Peyer's patch (tissue), 4 donors: ENCODE measurements at places on chromosomes 2 and 18. TPM values are rescaled to one million over a fixed set of nuclear protein-coding genes. Genes with fewer than 3 reads are reported as not detected.

GRCh38 chr2:97858442-97858841 lies 137.3 kb downstream of the TMEM131 start:
- H3K4me3 ChIP-seq = no peak overlapping the region
- no peak for DNase-seq
- no peaks in the 10 kb centered on the region for H3K4me1 ChIP-seq
- no peaks in the 10 kb centered on the region for H3K27me3 ChIP-seq
- H3K27ac ChIP-seq = no peak overlapping the region
- H3K36me3 ChIP-seq = peaks cover 11% of the 10 kb centered on the region

DNA sequence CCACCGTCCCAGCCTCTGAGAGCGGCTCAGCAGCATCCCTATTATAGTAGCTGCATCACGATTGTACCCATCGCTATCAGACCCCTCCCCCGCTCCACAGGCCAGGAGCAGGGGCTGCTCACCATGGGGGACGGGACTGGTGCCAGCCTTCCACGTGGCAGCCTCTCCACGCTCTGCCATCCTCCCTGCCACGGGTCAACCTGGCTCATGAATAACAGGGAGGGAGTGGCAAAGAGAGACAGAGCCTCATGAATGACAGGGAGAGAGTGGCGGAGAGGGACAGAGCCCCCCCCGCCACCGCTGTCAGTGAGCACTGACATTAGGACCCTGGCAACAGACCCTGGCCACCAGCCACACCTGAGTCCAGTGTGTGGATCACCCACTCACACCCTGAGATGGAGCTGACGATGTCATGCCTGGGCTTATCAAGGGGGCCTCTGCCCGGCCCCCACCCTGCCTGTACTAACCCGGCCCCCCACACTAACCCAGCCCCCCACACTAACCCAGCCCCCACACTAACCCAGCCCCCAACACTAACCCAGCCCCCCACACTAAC lies 16.9 kb downstream of the CROCC2 start:
- H3K27me3 ChIP-seq = no peaks in the 10 kb centered on the region
- no peaks in the 10 kb centered on the region for H3K4me1 ChIP-seq
- peak; percentile 38 for DNase-seq

The IL36A gene
- not detected for total RNA-seq

The TUBA4B gene
- total RNA-seq = not detected

DNA sequence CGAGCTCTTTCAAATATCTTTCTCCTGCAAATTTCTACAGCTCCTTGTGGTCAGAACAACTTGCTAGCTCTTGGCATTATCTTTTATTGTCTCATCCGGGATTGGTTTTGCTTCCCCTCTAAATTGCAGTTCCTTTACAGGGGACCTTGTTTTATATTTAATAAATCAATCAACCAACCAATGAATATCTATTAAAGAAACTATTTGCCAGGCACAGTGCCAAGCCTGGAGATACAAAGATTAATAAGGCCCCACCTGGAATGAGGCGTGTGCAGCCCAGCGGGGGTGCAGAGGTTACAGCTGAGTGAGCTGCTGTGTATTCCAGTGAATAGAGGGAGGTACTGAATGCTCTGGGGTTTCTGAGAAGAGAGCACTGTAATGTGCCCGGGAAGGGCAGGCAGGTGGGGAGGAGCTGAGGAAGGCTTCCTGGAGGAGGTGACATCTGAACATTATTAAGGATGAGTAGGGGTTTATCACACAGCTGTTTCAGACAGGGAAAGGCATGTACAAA lies 51.8 kb downstream of the LIPG start:
- DNase-seq = peak; percentile 79
- no peaks in the 10 kb centered on the region for H3K27me3 ChIP-seq
- H3K4me1 ChIP-seq = no peaks in the 10 kb centered on the region
- H3K36me3 ChIP-seq = no peaks in the 10 kb centered on the region
- H3K27ac ChIP-seq = peak overlapping the region; percentile 53
- no peak overlapping the region for H3K4me3 ChIP-seq

GRCh38 chr2:86050301-86050700 lies 55.4 kb downstream of the POLR1A start:
- H3K27me3 ChIP-seq = no peaks in the 10 kb centered on the region
- H3K4me1 ChIP-seq = no peaks in the 10 kb centered on the region
- H3K27ac ChIP-seq = no peak overlapping the region
- H3K36me3 ChIP-seq = peaks cover 68% of the 10 kb centered on the region
- DNase-seq = no peak
- no peak overlapping the region for H3K4me3 ChIP-seq

DNA sequence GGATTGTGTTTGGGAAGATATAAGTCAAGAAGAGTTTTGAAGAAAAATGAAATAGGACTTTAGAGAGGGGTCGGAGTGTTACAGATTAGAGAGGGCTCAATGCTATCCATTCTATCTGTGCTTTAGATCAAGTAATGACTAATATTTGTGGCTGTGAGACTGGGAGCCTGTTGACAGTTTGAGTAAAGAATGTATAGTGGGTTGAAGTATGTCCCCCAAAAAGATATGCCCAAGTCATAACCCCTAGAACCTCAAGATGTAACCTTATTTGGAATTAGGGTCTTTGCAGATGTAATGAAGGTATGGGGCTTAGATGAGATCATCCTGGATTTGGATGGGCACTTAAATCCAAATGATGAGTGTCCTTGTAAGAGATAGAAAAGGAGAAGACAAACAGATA lies 55.3 kb upstream of the SERPINE2 start:
- H3K27ac ChIP-seq = no peak overlapping the region
- no peaks in the 10 kb centered on the region for H3K36me3 ChIP-seq
- H3K27me3 ChIP-seq = no peaks in the 10 kb centered on the region

DNA sequence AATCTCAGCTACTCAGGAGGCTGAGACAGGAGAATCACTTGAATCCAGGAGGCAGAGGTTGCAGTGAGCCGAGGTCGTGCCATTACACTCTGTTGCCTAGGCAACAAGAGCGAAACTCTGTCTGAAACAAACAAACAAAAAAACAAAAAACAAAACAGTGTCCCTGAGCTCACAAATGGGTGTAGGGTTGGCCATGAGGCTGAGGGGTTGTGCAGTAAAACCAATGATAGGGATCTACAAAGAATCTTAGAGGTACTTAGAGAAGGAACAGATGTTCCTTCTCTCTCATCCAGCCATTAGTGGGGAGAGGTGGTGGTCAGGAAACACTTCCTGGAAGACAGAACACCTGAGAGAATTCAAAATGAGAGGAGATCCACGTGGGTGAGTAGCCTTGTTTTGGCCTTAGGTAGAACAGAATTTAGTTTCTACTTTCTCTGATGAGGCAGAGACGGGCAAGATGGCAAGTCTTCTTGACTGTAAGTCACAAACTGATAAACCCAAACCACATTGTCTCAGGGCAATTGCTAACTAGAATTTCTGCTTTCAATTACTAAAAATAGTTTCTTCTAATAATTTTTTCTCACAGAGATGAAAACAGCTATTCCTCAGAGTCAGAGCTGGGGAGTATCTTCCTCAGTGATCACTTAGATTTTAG lies 61.5 kb upstream of the PPM1B start:
- H3K4me3 ChIP-seq = no peak overlapping the region
- no peaks in the 10 kb centered on the region for H3K4me1 ChIP-seq
- no peaks in the 10 kb centered on the region for H3K27me3 ChIP-seq
- H3K27ac ChIP-seq = no peak overlapping the region
- H3K36me3 ChIP-seq = no peaks in the 10 kb centered on the region
- DNase-seq = no peak

The PARD3B gene
- 52.0 TPM for total RNA-seq

The CYTIP gene
- 11.8 TPM for total RNA-seq

GRCh38 chr2:85926931-85927661 lies 38.3 kb upstream of the ST3GAL5 start:
- DNase-seq = no peak
- no peaks in the 10 kb centered on the region for H3K4me1 ChIP-seq
- H3K27ac ChIP-seq = no peak overlapping the region
- H3K4me3 ChIP-seq = no peak overlapping the region

- H3K4me3 ChIP-seq = no peak overlapping the region
- no peaks in the 10 kb centered on the region for H3K4me1 ChIP-seq
- no peak overlapping the region for H3K27ac ChIP-seq
- no peak for DNase-seq
- H3K36me3 ChIP-seq = no peaks in the 10 kb centered on the region
These were observed 250.4 kb upstream of the TANK start for GRCh38 chr2:160909781-160910242.

- no peaks in the 10 kb centered on the region for H3K4me1 ChIP-seq
- H3K27me3 ChIP-seq = no peaks in the 10 kb centered on the region
- H3K4me3 ChIP-seq = no peak overlapping the region
- H3K27ac ChIP-seq = peak overlapping the region; percentile 78
These were observed 94.2 kb upstream of the SLC39A10 start for GRCh38 chr2:195562570-195563566.

DNA sequence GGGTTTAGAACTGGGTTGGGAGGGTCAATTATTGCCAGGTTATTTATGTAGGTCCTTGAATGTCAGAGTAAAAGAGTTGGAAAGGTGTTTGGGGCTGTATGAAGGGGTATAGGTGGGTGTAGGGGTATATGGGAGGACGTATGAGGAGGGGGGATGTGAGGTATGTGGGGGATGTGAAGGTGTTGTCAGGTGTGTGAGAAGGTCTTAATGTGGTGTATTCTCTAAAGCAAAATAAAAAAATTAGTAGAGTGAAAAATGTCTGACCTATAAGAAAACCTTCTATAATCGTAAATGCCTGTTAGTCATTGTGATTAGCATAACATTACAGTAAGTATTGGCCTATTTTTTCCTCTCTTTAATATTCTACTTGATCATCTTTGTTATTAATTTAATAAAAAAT lies 25.1 kb downstream of the ACVR2A start:
- H3K4me1 ChIP-seq = no peaks in the 10 kb centered on the region
- H3K4me3 ChIP-seq = no peak overlapping the region
- no peak for DNase-seq
- H3K27me3 ChIP-seq = no peaks in the 10 kb centered on the region

GRCh38 chr2:112317303-112318158 lies 42.1 kb downstream of the ZC3H6 start:
- no peaks in the 10 kb centered on the region for H3K27me3 ChIP-seq
- DNase-seq = no peak
- H3K4me1 ChIP-seq = no peaks in the 10 kb centered on the region
- H3K27ac ChIP-seq = no peak overlapping the region

The SCN3A gene
- 1.3 TPM for total RNA-seq

- no peak overlapping the region for H3K27ac ChIP-seq
- no peaks in the 10 kb centered on the region for H3K4me1 ChIP-seq
- no peaks in the 10 kb centered on the region for H3K36me3 ChIP-seq
- H3K4me3 ChIP-seq = no peak overlapping the region
- no peak for DNase-seq
These were observed 407.5 kb upstream of the FIGN start for GRCh38 chr2:164143183-164143930.

The CNGA3 gene
- 3.0 TPM for total RNA-seq

The RGPD8 gene
- total RNA-seq = 16.8 TPM

- DNase-seq = no peak
- no peak overlapping the region for H3K27ac ChIP-seq
- no peaks in the 10 kb centered on the region for H3K4me1 ChIP-seq
- no peaks in the 10 kb centered on the region for H3K27me3 ChIP-seq
- H3K36me3 ChIP-seq = no peaks in the 10 kb centered on the region
- no peak overlapping the region for H3K4me3 ChIP-seq
These were observed 60.8 kb downstream of the KYNU start for GRCh38 chr2:142938240-142938639.

The HOXD12 gene
- total RNA-seq = not detected

- no peaks in the 10 kb centered on the region for H3K4me1 ChIP-seq
- H3K27ac ChIP-seq = no peak overlapping the region
- no peak overlapping the region for H3K4me3 ChIP-seq
- H3K27me3 ChIP-seq = peaks cover 51% of the 10 kb centered on the region
These were observed 2.4 kb upstream of the INHBB start for GRCh38 chr2:120343433-120344105.

- no peak overlapping the region for H3K27ac ChIP-seq
- H3K4me1 ChIP-seq = no peaks in the 10 kb centered on the region
- H3K36me3 ChIP-seq = no peaks in the 10 kb centered on the region
- H3K4me3 ChIP-seq = no peak overlapping the region
- H3K27me3 ChIP-seq = no peaks in the 10 kb centered on the region
These were observed 125.6 kb upstream of the MYT1L start for GRCh38 chr2:2456721-2457120.

The ALK gene
- total RNA-seq = 1.3 TPM

The PSTPIP2 gene
- 7.6 TPM for total RNA-seq

The CHST9 gene
- total RNA-seq = not detected

- H3K36me3 ChIP-seq = no peaks in the 10 kb centered on the region
- H3K27ac ChIP-seq = no peak overlapping the region
- DNase-seq = no peak
These were observed 504.3 kb downstream of the DCC start for GRCh38 chr18:52844323-52844722.

The UGT1A4 gene
- not detected for total RNA-seq

The FTCDNL1 gene
- 1.4 TPM for total RNA-seq

- H3K4me3 ChIP-seq = no peak overlapping the region
- no peaks in the 10 kb centered on the region for H3K27me3 ChIP-seq
- H3K36me3 ChIP-seq = peaks cover 7% of the 10 kb centered on the region
These were observed 73.4 kb downstream of the INPP4A start for GRCh38 chr2:98518101-98518500.

The SCN2A gene
- total RNA-seq = not detected

The COL4A3 gene
- 13.4 TPM for total RNA-seq

DNA sequence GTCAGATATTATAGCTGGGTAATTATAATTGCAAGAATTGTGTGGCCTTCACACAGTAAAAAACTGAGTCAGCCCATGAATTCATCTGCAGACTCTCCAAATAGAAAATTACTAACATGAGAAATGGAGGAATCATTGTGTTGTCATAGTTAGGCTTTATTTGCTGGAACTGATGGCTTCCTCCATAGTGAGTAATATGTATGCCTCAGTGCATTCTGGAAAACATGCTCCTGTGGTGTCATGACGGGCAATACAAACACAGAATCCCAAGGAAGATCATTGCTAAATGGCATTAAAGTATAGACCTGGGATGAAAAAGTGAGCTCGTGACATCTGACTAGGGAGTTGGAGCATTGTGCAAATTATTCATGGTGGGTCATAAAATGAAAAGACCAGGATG lies 23.6 kb upstream of the NMS start:
- H3K27me3 ChIP-seq = no peaks in the 10 kb centered on the region
- no peaks in the 10 kb centered on the region for H3K36me3 ChIP-seq
- H3K4me1 ChIP-seq = no peaks in the 10 kb centered on the region
- no peak overlapping the region for H3K27ac ChIP-seq
- DNase-seq = no peak

The ELOA2 gene
- total RNA-seq = not detected

DNA sequence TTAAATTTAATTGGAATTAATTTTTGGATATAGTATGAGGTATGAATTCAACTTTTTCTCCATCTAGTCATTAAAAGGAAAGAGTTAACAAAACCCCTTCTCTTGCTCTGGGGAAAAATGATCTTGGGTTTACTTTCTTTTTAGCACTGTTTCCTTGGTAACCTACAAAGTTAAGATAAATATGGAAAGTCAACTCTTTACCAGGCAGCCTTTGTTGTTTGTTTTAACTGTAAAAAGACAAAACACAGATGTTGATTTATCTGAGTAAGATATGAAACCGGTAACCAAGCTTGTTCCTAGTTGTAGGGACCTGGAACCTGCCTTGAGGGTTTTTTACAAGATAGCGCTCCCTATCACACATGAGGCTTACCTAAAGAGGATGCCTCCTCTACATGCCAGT lies 10.1 kb upstream of the SANBR start:
- DNase-seq = no peak
- H3K36me3 ChIP-seq = no peaks in the 10 kb centered on the region
- no peaks in the 10 kb centered on the region for H3K4me1 ChIP-seq
- H3K27ac ChIP-seq = no peak overlapping the region
- H3K27me3 ChIP-seq = no peaks in the 10 kb centered on the region

The IL1A gene
- not detected for total RNA-seq

GRCh38 chr2:104572834-104573233 lies 281.1 kb upstream of the POU3F3 start:
- no peak overlapping the region for H3K4me3 ChIP-seq
- no peak for DNase-seq
- no peaks in the 10 kb centered on the region for H3K36me3 ChIP-seq
